ENCODE measurements at places on chromosomes 5 and 9.

DNA sequence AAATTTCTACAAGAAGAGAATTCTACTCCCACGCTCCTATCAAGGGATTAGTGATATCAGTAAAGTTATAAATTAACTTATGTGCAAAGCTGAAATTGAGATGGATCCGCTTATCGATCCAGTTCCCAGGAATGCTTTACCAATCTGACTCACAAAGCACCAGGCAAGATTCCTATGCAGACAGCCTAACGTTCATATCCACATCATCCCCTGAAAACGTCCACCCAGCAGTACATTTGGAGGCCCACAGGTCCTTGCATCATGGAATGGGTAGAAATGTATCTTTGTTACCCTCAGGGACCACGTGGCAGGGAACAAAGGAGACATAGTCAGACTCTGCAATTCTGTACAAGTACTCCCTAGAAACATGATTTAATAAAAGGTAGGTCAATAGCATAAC is 147.4 kb downstream of the ESM1 start:
- no peak for DNase-seq

DNA sequence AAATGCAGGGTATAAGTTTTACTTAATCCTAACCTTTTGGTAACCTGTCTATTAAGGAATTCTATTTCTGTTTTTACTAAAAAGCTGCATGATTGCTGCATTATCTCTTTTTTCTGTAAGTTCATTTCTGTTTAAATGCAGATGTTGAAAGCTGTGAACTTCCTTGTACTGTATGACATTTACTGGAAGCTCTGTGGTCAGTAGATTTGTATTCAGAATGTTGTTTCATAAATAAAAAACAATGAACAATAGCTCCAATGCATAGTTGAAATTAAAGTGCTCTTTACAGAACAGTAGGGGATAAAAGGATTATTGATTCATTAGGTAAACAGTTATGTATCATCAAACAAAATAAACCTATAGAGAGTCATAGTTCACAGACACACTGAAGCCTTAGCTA is 46.5 kb upstream of the FKTN start:
- DNase-seq: no peak

GRCh38 chr5:114174837-114175236 is 187.0 kb upstream of the KCNN2 start:
- DNase-seq: no peak

DNA sequence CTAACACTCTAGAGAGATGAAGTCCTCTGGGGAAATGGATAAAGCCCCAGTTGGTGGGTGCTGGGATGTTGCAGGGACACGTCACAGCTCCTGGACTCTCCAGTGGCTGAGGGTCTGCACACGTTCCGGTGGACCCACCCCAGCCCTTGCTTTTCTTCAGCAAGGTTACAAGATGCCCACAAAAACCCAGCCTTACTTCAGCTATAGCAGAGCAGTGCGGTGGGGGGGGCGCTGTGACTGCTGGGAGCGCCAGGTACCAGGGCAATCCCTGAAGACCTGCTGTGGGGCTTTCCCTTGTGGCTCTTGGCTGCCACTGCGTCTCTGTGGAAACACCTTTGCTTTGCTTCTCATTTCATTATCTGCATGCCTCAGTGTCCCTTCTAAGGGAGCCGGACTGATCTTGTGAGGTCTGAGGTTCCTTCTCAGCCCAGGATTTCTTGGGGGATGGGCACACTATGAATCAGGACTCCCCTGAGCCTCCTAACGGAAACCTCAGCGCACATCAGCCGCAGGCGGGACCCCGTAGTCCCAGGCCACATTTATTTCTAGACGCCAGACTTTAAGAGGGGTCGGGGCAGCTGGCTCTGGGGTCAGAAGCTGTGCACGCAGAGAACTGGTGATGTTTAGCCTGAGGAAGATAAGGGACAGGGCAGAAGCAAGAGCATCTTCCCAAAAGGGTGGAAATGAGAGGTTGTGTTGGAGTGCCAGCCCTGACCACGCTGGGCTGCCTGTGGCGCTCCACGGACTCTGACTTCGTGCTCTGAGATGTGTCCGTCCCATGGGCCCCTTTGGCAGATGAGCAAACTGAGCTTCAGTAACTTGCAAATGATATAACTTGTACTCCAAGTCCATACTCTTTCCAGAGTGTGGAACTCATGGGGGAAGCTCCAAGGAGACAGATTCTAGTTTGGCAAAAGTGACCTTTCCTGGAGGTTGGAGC is 106.8 kb downstream of the WNK2 start:
- DNase-seq: no peak

- DNase-seq: no peak
Measured at GRCh38 chr5:61809651-61810050, 477.6 kb downstream of the ZSWIM6 start.

All from neuronal stem cell (in vitro differentiated cells).